ENCODE measurements at places on chromosomes 6 and 20. TPM values are rescaled to one million over a fixed set of nuclear protein-coding genes. Genes with fewer than 3 reads are reported as not detected.

The WASF1 gene
- 161 TPM for polyA plus RNA-seq

The LSM2 gene
- polyA plus RNA-seq, result 63.3 TPM

GRCh38 chr20:33674294-33675135 is at the start of gene NECAB3:
TSS of gene NECAB3 (minus strand) at chr20:33674428. CDS start at chr20:33674352, 76 bp downstream.
- H3K36me3 ChIP-seq, result peaks cover 42% of the 10 kb centered on the region
- peak within 1 kb of the TSS; percentile 57 for H3K4me3 ChIP-seq
- no peaks in the 10 kb centered on the region for H3K27me3 ChIP-seq
- no peak for DNase-seq
- peaks cover 42% of the 10 kb centered on the region for H3K4me1 ChIP-seq

DNA sequence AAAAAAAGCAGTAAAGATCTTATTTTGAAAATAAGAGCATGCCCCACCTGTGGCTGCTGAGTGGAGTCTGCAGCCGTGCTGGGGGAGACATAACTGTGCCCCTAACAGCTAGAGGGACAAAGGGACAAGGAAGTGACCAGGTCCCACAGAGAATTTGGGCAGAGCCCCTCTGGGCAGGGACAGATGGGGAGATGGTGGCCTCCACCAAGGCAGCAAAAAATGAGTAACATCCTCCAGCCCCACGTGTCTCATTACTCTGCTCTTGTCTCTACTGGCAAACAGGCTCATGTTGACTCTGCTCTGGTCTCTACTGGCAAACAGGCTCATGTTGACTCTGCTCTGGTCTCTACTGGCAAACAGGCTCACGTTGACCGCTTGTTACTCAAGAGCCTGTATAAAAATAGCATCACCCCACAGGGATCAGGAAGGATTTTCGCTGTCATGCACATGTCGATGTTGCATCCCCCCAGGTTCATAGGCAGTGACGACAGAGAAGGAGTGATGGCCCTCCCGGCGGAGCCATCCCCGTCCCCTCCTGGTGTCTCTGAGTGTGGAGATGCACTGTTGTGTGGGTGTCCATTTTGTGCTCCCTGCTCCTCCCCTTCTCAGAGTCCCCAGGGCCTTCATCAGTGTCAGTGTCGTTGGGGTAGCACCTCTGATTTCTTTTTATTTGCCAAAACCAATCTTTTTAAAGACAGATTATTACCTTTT is 17.3 kb upstream of the PCMTD2 start:
- no peak for DNase-seq
- H3K36me3 ChIP-seq, result peaks cover 72% of the 10 kb centered on the region
- H3K27ac ChIP-seq, result no peak overlapping the region
- no peaks in the 10 kb centered on the region for H3K27me3 ChIP-seq
- peaks cover 9% of the 10 kb centered on the region for H3K4me1 ChIP-seq
- no peak overlapping the region for H3K4me3 ChIP-seq

GRCh38 chr6:169173532-169174268 is 79.9 kb downstream of the THBS2 start:
- no peaks in the 10 kb centered on the region for H3K36me3 ChIP-seq
- no peaks in the 10 kb centered on the region for H3K27me3 ChIP-seq
- DNase-seq, result no peak
- H3K4me3 ChIP-seq, result no peak overlapping the region
- H3K4me1 ChIP-seq, result peaks cover 3% of the 10 kb centered on the region

GRCh38 chr6:161023316-161023715 is 31.7 kb downstream of the MAP3K4 start:
- H3K4me1 ChIP-seq, result no peaks in the 10 kb centered on the region
- no peaks in the 10 kb centered on the region for H3K27me3 ChIP-seq
- no peak for DNase-seq
- no peak overlapping the region for H3K27ac ChIP-seq
- no peak overlapping the region for H3K4me3 ChIP-seq

The OTOR gene
- polyA plus RNA-seq, result 0.33 TPM

GRCh38 chr6:69096681-69097080 is 461.6 kb downstream of the ADGRB3 start:
- H3K4me3 ChIP-seq, result no peak overlapping the region
- H3K27ac ChIP-seq, result no peak overlapping the region
- no peaks in the 10 kb centered on the region for H3K27me3 ChIP-seq
- no peaks in the 10 kb centered on the region for H3K36me3 ChIP-seq

GRCh38 chr6:26394289-26394688 is 7.8 kb upstream of the BTN3A1 start:
- no peak overlapping the region for H3K4me3 ChIP-seq
- no peaks in the 10 kb centered on the region for H3K27me3 ChIP-seq
- H3K36me3 ChIP-seq, result no peaks in the 10 kb centered on the region
- H3K27ac ChIP-seq, result no peak overlapping the region

GRCh38 chr6:166477647-166478365 is 95.1 kb upstream of the MPC1 start:
- DNase-seq, result no peak
- H3K36me3 ChIP-seq, result peaks cover 34% of the 10 kb centered on the region
- H3K27me3 ChIP-seq, result no peaks in the 10 kb centered on the region
- no peak overlapping the region for H3K4me3 ChIP-seq
- no peak overlapping the region for H3K27ac ChIP-seq
- H3K4me1 ChIP-seq, result peaks cover 27% of the 10 kb centered on the region

The HEY2 gene
- polyA plus RNA-seq, result 28.0 TPM

- H3K4me3 ChIP-seq, result peak overlapping the region; percentile 50
- peaks cover 24% of the 10 kb centered on the region for H3K4me1 ChIP-seq
- DNase-seq, result no peak
- H3K36me3 ChIP-seq, result peaks cover 35% of the 10 kb centered on the region
- peak overlapping the region; percentile 33 for H3K27ac ChIP-seq
Measured at GRCh38 chr20:62122654-62123449, 577 bp downstream of the LSM14B start.

- no peaks in the 10 kb centered on the region for H3K27me3 ChIP-seq
- no peak overlapping the region for H3K4me3 ChIP-seq
- no peaks in the 10 kb centered on the region for H3K4me1 ChIP-seq
- no peak overlapping the region for H3K27ac ChIP-seq
- no peak for DNase-seq
Measured at GRCh38 chr6:63817492-63818050, 182.0 kb downstream of the PHF3 start.

DNA sequence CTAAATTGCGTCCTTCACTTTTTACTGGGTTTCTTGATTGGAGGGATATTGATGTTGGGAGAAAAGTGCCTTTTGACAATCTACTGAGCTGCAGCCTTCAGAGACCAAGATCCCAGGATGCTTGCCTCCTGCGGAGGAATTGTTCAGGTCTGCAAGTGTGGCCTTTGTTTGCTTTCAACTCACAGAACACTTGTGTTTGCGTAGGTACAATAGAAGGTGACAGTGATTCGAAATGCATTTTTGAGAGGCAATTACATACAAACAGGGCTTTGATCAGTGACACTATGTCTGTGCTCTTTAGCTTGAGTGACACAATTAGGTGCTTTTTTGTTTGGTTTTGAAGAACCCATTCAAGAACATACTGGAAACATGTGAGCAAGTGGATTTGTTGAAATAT is 600.6 kb downstream of the QKI start:
- no peak overlapping the region for H3K4me3 ChIP-seq
- H3K27ac ChIP-seq, result no peak overlapping the region
- no peak for DNase-seq

The SAMD3 gene
- polyA plus RNA-seq, result 3.9 TPM

DNA sequence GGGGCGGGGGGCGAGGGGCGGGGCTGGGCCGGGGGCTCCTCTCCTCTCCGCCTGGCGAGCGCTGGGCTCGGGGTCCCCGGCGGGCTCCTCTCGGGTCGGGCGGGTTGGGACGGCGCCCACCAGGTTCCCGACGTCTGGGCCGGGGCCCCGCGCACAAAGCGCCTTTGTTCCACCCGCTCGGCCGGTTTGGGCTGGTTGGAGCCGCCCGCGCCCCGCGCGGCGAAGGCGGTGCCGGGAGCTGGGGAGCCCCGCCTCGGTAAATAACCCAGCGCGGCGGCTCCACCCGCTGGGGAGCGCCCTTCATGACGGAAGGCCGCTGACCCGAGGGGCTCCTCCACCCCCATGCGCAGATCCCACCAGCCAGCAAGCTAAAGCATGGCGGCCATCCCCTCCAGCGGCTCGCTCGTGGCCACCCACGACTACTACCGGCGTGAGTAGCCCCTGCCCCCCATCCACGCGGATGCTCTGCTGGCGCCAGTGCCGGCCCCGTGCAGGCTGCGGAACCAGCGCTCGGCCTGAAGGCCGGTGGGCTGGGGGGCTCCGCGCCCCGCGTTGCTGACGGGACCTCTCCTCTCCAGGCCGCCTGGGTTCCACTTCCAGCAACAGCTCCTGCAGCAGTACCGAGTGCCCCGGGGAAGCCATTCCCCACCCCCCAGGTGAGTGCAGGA is 503 bp downstream of the PPDPF start:
- peak overlapping the region; percentile 63 for H3K4me3 ChIP-seq
- peaks cover 48% of the 10 kb centered on the region for H3K36me3 ChIP-seq
- no peaks in the 10 kb centered on the region for H3K27me3 ChIP-seq
- H3K4me1 ChIP-seq, result peaks cover 44% of the 10 kb centered on the region

GRCh38 chr6:116596815-116597214 is 19.5 kb upstream of the RSPH4A start:
- H3K27me3 ChIP-seq, result no peaks in the 10 kb centered on the region
- H3K36me3 ChIP-seq, result peaks cover 5% of the 10 kb centered on the region
- H3K4me1 ChIP-seq, result no peaks in the 10 kb centered on the region
- DNase-seq, result no peak
- no peak overlapping the region for H3K4me3 ChIP-seq
- no peak overlapping the region for H3K27ac ChIP-seq

The MMP24OS gene
- polyA plus RNA-seq, result 70.6 TPM

DNA sequence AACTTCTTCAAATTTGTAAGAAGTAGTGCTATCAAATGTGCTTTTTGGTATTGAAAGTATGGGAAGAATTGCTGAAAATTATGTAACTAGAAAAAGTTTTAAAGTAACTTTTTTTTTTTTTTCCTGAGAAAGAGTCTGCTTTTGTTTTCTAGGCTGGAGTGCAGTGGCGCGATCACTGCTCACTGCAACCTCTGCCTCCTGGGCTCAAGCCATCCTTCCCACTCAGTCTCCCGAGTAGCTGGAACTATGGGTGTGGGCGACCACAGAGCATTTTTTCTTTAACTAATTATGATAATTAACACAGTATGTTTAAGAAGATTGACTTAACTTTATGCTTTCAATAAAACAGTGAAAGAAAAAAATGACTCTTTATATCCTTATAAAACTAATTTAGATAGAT is 38.4 kb downstream of the BMP5 start:
- no peak for DNase-seq
- no peaks in the 10 kb centered on the region for H3K36me3 ChIP-seq
- H3K4me1 ChIP-seq, result no peaks in the 10 kb centered on the region
- no peak overlapping the region for H3K27ac ChIP-seq

The DLL1 gene
- 30.5 TPM for polyA plus RNA-seq

DNA sequence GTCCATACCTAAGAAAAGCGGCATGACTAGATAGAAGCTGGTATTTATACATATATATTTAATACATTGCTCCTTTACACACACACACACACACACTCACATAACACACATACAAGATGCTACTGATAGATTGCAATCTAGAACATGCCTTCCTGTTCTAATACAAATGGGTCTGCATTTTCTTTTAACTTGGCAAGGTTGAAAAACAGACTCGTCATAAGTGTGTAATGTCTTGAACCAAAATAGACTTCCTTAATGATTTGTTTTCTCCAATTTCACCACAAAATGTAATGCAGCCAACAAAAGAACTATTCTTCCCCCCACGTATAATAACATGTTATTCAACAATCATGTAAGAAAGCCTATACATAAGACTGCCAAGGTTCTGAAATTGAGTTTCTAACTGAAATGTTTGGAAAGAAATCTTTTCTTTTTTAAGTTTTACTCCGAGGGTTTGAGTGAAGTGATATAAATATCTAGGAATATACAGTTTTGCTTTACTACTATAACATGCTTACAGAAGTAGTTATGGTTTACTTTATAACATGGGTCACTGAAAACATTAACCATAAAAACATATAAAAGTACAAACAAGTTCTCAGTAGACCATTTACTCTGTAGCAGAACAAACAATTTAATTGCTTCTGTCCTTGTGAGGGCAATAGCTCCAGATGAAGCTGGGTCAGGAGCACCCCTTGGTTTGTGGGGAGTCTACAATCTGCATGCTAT is 207.5 kb downstream of the FOXC1 start:
- H3K36me3 ChIP-seq, result no peaks in the 10 kb centered on the region
- peaks cover 14% of the 10 kb centered on the region for H3K27me3 ChIP-seq
- H3K27ac ChIP-seq, result peak overlapping the region; percentile 30
- no peak for DNase-seq

GRCh38 chr6:65123521-65123920 is 583.5 kb downstream of the EYS start:
- no peak overlapping the region for H3K27ac ChIP-seq
- no peak overlapping the region for H3K4me3 ChIP-seq
- H3K4me1 ChIP-seq, result no peaks in the 10 kb centered on the region
- no peaks in the 10 kb centered on the region for H3K27me3 ChIP-seq
- no peak for DNase-seq

The KCNK15 gene
- polyA plus RNA-seq, result 0.19 TPM

DNA sequence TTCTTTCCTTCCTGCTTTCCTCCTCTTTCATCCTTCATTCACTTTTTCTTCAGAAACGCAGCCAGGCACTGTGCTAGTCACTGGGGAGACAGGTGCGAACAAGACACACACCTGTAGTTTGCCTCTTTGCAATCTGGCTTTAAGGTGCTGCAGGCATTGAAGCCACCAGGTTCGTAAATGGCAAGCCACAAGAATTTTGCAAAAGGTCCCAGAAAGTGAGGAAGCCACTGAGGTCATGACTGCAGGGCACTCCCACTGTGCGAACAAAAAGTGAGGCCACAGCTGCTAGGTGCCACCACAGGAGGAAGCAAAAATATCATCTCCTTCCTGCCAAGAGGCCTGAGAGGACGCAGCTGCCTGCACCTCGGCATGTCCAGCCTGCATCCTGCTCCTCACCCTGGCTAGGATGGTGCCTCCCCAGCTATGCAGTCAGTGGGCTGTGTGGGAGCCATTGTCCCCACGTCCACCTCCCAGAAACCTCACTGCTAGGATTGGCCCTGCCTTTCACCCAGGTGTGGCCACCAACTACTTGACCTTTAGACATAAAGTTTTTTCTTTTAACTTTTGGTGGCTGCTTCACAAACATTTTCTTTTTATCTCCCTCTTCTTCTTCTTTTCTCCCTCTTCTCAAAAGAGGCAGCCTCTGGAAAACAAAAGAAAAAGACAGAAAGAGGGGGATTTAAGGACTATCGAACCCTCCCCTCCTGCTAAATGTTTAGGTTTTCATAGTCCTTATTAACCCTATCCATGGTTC is 230.8 kb downstream of the BCAS1 start:
- H3K36me3 ChIP-seq, result no peaks in the 10 kb centered on the region
- no peak for DNase-seq
- no peak overlapping the region for H3K27ac ChIP-seq

DNA sequence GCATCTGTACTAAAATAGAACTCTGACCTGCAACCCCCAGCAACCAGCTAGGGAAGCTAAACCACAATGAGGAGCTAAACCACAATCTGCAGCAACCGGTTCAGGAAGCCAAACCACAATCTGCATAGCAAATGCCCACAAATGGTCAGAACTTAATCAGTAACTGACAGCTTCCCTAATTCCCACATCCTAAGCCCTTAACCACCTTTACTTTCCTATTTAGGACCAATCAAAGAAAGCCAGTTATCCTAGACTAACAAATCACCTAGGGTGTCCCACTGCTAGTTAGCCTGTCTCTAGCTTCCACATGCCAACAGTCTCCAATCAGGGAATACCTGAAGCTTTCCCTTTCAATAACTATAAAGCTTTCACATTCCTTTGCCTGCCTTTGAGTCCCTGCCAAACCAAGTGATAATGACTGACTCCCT is 424.6 kb upstream of the PTCHD4 start:
- no peaks in the 10 kb centered on the region for H3K27me3 ChIP-seq
- no peak overlapping the region for H3K4me3 ChIP-seq
- no peak overlapping the region for H3K27ac ChIP-seq
- no peaks in the 10 kb centered on the region for H3K36me3 ChIP-seq
- no peaks in the 10 kb centered on the region for H3K4me1 ChIP-seq

The LY86 gene
- 7.2 TPM for polyA plus RNA-seq
